ENCODE measurements at places on chromosomes 12 and 14.

GRCh38 chr14:24251880-24252288 lies 9.5 kb upstream of the TINF2 start:
- DNase-seq: no peak

DNA sequence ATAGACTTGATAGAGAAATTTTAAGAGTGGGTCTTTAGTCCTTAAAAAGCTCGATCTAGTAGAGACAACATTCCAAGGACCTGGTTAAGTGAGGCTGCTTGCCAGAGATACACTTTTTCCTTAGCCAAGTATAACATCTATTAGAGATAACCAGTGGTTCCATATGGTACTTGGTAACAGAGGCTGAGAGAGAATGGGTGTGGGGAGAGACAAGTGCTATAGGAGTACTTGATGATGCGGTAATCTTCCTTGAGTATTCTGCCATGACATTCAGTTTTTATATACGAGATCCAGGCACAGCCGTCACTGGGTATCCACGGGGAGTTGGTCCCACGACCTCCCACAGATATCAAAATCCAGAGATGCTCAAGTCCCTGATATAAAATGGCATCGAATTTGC lies 77.4 kb upstream of the REP15 start:
- no peak for DNase-seq

- DNase-seq: no peak
Measured at GRCh38 chr14:58315606-58316005, 17.3 kb downstream of the ARID4A start.

GRCh38 chr14:63986789-63987533 lies 134.2 kb downstream of the SYNE2 start:
- DNase-seq: no peak

GRCh38 chr14:99753225-99754140 lies 39.7 kb upstream of the EML1 start:
- DNase-seq: no peak

- peak; percentile 16 for DNase-seq
Measured at GRCh38 chr14:59301354-59301753, 112.9 kb downstream of the DAAM1 start.

DNA sequence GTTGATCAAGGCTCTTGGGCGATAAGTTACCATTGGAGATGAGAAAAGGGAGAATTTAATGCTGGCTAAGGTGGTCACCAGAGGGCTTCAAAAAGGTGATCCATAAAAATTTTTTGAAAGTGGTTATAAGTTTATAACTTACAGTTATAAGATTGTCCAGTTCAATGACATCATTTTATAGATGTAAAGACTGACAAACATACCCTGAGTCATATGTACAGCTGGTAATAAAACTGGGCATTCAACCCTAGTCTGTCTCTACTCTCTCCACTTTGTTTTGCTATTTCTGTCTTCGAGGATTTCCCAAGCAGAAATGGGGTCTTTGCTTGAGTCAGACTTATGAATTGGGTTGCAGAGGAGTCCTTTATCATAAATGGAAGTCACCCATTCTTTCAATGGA lies 454.0 kb downstream of the SOX5 start:
- DNase-seq: no peak

GRCh38 chr14:38038986-38039385 lies 168.7 kb upstream of the SSTR1 start:
- no peak for DNase-seq
